HuH-7 (cell line): ENCODE measurements at places on chromosomes 3 and 15.

DNA sequence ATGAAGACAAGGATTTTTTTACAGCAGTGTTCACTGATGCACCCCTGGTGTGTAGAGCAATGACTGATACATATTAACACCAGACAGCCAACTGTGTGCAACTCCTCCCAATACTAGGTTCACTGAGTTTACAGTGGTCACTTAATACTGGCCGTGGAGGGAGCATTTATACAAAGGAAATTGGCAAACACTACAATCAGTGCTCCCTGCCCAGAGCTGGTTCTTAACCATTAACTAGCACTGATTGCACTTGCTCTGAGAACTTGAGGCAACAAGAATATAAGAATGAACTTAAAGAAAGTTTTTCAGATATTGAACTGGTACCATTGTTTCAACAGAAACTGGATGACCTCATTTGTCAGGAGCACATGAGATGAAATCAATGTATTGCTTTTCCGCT lies 110.6 kb downstream of the MAGI1 start:
- peak; percentile 6 for DNase-seq

- DNase-seq: no peak
These were observed 107.6 kb upstream of the SEMA6D start for GRCh38 chr15:47609693-47610092.

- DNase-seq: no peak
These were observed 1037.0 kb upstream of the NR2F2 start for GRCh38 chr15:95293456-95294031.

DNA sequence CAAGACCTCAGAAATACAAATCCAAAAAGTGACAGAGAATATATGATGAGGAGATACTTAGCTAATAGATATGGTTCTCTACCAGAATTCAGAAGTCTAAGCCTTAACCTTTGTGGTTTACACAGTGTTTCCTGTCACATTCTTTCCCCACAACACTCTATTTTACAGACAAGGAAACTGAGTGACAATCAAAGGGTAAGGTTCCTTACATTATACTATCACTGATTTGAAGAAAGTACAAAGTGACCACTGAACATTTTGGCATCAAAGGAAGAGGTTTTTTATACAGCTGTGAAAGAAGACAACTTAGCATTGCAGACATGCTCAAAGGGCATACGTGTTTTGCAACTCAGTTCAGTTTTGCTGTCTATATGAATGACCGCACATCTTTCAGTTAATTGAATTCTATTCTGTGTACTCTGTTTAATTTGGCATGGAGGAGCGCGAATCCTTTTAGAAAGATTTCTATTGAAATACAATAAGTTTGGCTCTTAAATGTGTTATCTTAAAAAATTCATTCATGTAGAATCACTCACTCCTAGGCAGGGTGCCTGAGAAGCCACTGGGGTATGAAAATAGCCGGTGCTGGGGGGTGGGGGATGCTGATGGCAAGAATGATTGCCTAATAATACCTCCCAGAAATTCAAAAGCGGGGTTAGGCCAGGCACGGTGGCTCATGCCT lies 66.5 kb upstream of the SKOR1 start:
- DNase-seq: no peak

DNA sequence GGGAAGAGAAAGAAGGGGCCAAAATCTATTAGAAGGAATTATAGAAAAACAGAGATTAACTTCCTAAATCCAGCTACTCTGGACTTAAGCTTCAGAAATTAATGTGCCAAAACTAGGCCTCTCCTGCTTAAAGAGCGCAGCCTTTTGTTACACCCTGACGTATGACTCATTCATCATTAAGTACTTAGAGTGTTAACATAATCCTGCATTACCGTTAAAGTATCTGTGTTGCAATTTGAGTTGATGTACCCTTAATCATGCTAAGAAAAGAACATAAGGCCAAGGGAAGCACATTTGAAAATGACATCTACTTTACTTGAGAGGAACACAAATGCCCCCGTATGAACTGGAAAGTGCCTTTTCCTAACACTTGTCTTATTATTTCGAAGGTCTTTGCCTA lies 7.9 kb downstream of the HTR3D start:
- no peak for DNase-seq

DNA sequence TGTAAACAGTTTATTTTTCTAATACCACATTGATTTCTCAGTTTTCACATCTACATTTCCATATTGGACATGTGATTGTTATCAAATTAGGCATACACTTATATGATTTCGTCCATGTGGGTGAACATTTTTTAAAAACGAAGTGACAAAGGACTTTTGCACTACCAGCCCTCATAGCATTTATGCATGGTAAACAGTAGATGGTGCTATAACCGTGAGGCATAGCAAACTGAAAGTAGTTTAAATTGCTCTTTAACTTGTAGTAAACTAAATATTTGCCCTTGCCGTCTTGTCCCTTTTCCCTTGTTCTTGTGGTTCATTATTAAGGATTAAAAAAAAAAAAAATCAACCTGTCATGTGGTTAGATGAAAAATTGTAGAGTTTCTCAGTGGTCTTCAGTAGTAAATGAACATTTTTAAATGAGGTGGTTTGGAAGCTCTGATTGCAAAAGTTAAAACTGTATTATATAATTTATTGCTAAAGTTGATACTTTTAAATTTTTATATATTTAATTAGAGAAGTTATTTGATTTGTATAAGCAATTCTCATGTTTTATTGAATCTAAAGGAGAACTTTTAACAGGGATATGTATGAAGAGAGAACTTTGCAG lies 24.0 kb downstream of the STX19 start:
- peak; percentile 44 for DNase-seq

DNA sequence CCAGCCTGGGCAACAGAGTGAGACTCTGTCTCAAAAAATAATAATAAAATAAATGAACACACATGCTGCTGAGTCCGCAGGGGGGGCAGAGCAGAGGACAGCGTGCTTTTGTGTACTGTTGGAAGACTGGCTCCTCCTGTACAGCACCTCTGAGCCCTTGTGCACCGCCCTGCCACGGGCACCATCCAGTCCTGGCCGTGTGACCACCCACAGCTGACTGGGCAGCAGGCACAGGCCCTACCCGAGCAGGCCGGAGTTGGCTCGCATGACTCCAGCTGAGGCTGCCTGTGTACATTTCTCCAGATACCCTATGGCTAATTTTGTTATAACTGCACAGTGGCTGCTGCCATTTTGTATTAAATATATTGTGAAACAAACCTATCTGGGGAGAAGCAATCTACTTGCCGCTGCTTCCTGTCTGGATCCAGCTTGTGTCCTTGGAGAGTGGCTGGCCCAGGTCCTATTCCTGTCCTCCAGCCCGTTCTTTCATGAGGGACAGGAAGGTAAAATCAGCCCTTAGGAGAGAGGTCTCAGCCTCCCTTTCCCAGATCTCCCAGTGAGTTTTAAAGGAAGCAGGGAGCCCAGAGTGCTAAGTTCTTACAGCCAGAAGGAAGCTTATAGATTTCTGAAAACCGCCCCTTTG lies 14.6 kb downstream of the IVD start:
- DNase-seq: no peak

GRCh38 chr3:23816721-23817120 lies 11.0 kb downstream of the UBE2E1 start:
- DNase-seq: no peak

DNA sequence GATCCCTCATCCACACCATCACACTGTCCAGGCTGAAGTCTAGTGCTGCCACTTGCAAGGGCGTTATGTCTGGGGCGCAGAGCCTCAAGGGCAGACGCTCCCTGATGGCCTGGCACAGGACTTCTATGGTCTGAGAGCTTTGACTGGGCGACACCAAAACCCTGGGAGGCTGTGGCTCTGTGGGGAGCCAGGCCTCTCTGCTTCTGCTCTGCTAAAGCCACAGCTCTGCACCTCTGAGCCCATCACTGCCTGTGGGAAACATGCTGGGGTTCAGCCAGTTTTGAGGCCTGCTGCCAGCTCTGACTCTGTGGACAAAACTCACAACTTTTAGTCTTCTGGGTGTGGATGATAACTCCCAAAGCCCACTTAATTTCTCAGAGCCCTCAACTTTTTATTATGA lies 6.3 kb upstream of the LCTL start:
- no peak for DNase-seq

DNA sequence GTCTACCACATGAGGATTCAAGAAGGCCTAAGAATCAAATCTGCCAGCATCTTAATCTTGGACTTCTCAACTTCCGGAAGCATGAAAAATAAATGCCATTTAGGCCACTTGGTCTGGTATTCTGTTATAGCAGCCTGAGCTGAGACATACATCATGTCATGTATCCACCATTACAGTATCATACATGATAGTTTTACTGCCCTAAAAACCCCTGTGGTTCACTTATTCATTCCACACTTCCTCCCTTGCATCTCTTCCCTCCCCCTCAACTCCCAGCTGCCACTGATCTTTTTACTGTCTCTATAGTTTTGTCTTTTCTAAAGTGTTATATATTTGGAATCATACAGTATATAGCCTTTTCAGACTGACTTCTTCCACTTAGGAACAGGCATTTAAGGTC lies 161.8 kb downstream of the SNRK start:
- no peak for DNase-seq
